ENCODE measurements at places on chromosomes 5 and 9. TPM values are rescaled to one million over a fixed set of nuclear protein-coding genes. Genes with fewer than 3 reads are reported as not detected.

The TJP2 gene
- total RNA-seq: 9.9 TPM

The CDH9 gene
- total RNA-seq: not detected

The COL15A1 gene
- total RNA-seq: not detected

The PCDHA9 gene
- total RNA-seq: not detected

The SLC6A3 gene
- not detected for total RNA-seq

The FAM200C gene
- total RNA-seq: 1.1 TPM

The PCDHGA10 gene
- 0.35 TPM for total RNA-seq

The CD14 gene
- total RNA-seq: 4.9 TPM

The PLK2 gene
- 8.2 TPM for total RNA-seq

The PNPLA7 gene
- 15.7 TPM for total RNA-seq

The SLC6A18 gene
- not detected for total RNA-seq

The SPINK6 gene
- not detected for total RNA-seq

The TLX3 gene
- not detected for total RNA-seq

The FOXE1 gene
- not detected for total RNA-seq

The MRPL22 gene
- 33.1 TPM for total RNA-seq

The AQP3 gene
- total RNA-seq: 172 TPM

The SH2D3C gene
- 48.6 TPM for total RNA-seq

The IL5 gene
- total RNA-seq: not detected

The ANKRD20A1 gene
- 2.7 TPM for total RNA-seq

The ZFP62 gene
- 71.7 TPM for total RNA-seq

The LAMC3 gene
- 0.61 TPM for total RNA-seq
